ENCODE measurements at places on chromosomes 4 and X.
A peak's percentile ranks its signal among the peaks of the same experiment; 100 is the strongest.

DNA sequence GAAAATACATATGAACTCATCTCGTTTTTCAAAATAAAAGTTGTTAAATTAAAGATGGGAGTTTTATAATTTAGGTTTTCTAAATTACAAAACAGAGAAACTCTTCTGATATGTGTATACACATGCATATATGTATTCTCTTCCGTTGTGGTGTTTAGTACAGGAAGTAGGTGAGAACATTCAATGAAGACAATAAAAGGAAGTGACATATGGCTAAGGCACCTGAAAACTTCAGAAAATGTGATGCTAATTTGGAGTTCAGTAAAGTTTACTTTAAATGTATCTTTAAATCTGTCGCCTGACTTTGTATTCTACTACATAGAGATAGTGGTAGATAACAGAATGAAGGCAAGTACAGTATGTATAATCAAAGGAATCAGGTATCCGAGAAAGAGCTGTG lies 33.5 kb upstream of the ITM2A start:
- no peak for DNase-seq

- no peak for DNase-seq
Observed at GRCh38 chr4:127777487-127777886, 4.6 kb upstream of the HSPA4L start.

DNA sequence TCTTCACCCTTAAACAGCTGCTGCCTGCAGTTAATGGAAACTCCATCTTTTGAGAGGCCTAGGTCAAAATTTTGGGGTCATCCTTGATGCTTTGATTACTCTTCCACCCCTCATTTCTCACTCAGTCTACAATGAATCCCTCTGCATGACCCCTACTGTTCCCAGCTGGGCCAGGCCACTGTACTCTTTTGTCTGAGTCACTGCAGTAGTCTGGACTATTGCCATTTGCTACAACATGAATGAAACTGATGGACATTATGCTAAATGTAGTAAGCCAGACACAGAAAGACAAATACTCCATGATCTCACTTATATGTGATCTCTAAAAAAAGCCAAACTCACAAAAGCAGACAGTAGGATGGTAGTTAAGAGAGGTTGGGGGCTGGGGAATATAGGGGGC lies 28.3 kb downstream of the STK32B start:
- no peak for DNase-seq

- DNase-seq = no peak
Observed at GRCh38 chr4:19823781-19824180, 427.9 kb upstream of the SLIT2 start.

GRCh38 chr4:77076889-77077635 lies 1.3 kb upstream of the CCNI start:
- DNase-seq = peak; percentile 32

GRCh38 chr4:875818-876423 lies 50.0 kb upstream of the CPLX1 start:
- no peak for DNase-seq

DNA sequence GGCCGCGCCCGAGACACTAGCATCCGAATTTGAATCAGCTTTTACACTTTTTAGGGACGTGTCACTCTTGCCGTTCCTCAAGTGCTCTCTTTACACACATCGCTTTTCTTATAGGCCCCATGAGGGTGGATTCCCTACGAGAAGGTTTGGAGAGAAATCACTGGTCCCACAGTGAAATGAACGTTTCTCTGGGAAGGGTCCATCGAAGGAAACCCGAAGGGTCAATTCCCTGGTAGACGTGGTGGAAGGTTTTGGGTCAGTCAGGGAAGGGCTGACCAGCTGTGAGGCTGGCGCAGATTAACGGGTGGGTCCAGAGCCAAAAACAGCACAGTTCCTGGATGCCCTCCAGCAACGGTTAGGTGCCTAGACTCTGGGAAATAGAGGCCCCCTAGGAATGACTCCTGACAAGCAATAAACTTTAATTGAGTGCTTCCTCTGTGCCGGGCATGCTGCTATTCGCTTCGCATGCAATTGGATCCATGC lies 35.9 kb downstream of the ETDC start:
- no peak for DNase-seq

- DNase-seq = no peak
Observed at GRCh38 chr4:174107746-174108354, 175.6 kb downstream of the FBXO8 start.

DNA sequence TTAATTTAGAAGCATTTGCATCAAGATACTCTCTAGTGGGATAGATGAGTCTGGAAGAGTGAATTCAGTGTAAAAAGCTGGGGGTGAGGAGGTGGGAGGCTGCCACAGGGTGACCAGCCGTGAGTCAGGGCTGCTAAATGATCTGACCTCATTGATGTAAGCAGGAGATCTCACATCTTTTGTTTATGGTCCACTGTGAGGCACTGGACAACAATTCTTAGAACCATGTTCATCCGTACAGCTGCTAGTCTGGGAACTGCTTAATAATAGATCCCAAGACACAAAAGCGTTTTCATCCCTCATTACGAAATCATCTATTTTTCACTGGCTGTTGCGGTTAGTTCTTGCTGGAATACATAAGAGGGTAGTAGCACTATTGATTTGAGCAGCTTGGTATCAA lies 14.1 kb downstream of the KLF3 start:
- DNase-seq = no peak

GRCh38 chrX:68454476-68455150 lies 21.3 kb upstream of the OPHN1 start:
- no peak for DNase-seq

DNA sequence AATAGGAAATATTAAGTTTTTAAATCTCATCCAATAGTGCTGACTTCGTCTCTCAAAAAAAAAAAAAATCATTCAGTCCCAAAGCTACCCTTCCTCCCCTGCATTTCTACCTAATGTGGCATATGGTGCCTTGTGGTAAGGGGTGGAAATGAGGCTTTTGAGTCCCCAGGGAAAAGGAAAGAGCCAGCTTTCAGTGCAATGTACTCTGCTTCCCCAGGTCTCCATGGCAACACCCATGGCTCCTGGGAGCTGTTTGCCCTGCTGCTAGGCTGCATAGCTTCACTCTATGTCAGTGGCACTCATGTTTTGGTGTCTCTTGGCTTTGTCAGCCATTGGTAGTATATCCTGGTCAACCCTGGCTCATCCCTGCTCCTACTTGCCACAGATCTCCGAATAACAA lies 175.9 kb downstream of the SLC39A8 start:
- DNase-seq = no peak

DNA sequence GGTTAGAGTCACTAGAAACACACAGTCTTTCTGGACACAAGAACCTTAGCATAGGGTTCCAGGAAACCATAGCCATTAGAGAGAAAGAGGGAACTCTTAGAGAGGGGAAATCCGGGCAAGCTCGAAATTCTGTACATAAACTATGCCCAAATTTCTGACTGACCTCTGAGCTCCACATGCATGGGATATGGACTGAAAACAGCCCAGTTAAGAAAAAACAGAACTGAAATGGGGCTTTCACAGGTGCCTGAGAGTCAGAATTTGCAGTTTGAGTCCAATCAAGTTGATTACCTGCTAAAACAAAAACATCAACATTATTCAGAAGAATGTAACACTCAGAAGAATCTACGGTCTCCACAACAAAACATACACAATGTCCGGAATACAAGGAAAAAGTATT lies 13.1 kb downstream of the DCHS2 start:
- DNase-seq = no peak

DNA sequence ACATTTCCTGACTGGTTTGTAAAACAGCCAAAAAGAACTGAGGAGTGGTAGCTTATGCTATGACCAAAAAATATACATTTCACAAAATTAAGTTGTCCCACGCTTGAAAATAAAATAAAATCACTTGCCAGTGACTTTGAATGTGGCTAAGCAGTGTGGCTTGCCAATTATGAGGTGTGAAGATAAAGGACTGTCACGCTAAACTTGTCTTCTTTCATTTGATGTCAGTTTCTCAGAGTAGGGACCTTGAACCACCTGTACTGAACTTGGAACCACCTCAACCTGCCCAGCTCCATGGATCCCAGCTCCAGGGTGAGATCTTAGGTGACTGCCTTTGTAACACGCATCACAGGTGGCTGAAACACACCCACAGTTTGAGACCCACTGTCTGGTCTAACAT lies 113.7 kb upstream of the TBL1X start:
- DNase-seq = no peak

- DNase-seq = peak; percentile 55
Observed at GRCh38 chrX:78104447-78105176, 564 bp downstream of the PGK1 start.

DNA sequence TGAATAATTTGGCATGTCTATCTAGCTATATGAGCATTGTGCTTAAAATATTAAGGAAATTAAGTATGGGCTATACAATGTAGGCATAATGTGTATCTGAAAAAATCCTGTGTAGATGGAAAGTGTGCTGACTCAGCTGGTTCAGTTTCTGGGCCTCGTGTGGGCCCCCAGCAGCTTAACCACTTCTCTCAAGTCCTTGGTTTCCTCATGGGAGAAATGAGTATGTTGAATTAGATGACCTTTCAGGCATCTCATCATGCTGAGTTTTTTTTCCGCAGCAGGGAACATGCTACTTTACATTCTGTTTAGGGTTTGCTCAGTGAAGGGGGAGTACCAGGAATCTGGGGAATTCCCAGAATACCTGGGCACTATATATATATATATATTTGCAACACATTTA lies 30.5 kb downstream of the RHOH start:
- DNase-seq = peak; percentile 64

DNA sequence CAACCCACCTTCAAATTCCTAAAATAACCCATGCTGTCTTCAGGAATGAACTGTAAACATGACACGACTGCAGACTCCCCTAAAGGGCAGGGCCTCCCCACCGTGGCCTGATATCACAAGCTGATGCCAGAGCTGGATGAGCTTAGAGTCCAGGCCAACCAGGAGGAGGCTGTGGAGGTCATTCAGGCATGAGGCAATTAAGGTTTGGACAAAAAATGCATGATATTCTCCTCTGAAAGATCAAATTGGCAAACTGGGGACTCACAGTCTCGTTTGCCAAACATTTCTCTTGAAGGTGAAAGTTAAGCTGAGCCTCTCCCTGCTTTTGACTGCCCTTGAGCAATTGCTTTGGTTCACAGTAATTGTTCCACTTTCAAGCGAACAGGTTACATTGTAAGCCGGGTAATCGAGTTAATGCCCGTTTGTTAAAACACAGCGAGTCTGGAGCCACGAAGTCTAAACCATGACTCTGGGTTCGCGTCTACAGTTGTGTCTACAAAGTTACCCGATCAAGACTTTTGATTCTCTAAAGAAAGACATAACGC lies 105.6 kb downstream of the ENPP6 start:
- no peak for DNase-seq

GRCh38 chr4:123649645-123650391 lies 253.2 kb downstream of the SPRY1 start:
- DNase-seq = no peak

- DNase-seq = no peak
Observed at GRCh38 chr4:102525504-102525903, 24.3 kb downstream of the NFKB1 start.

DNA sequence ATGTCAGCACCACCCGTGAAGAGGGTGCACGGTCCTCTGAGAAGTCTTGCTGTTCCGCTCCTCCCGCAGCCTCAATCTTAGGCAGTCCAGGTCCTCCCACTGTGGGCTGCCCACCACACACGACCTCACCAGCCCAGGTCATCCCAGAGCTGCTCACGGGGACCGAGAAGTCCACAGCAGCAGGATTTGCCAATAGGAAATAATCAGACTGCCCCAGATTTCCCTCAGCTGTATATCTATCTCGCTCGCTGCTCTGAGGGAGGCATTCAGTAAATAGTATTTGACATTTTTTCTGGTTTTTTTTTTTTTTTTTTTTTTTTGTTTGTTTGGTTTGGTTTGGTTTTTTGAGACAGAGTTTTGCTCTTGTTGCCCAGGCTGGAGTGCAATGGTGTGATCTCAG lies 83.8 kb downstream of the STOX2 start:
- DNase-seq = no peak

GRCh38 chrX:49231333-49232000 lies 1.7 kb downstream of the CACNA1F start:
- no peak for DNase-seq

DNA sequence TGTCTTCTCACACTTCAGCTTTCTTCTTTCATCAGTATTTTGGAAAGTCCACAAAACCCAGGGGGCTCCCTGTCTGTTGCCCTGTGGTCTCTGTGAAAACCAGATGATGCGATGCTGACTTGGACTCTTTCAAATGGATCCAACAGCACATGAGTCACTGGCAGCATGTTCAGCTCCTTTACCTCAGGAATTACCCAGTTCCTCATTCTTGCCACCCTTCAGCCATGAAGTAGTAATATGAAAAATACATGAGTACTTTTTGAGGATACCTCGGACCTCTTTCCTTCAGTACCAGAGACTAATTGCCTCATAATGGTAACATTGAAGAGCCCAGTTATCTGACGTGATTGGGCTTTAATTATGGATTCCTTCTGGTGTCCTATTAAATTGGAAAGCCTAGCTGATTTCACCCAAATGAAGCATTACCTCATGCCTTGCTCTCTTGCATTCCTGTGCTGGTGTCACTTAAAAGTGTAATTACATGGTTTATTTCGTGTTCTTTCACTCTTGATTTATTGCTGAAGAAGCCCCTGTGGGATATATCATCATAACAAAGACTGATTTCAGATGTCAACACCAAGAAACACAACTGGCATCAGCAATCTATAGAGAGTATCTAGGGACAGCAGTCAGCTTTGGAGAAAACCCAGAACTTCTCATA lies 63.4 kb downstream of the NFKB1 start:
- DNase-seq = no peak

DNA sequence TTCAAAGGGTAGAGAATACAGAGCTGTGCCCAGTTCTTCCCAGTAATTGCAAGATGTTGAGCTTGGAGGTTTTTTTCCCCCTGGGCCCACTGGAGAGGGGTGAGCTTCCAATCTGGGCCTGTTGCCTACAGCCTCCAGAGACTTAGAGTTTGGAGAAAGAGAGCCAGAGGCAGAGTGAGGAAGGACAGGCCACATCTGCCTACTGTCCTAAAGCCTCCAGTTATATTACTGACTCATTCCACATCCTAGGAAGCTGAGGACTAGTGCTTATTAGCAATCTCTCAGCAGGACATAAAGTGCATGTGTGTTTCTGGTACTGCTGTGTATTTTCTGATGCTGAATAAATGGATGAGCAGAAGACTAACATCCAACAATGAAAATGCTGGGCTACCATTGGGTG lies 181.0 kb upstream of the MAMLD1 start:
- DNase-seq = no peak

DNA sequence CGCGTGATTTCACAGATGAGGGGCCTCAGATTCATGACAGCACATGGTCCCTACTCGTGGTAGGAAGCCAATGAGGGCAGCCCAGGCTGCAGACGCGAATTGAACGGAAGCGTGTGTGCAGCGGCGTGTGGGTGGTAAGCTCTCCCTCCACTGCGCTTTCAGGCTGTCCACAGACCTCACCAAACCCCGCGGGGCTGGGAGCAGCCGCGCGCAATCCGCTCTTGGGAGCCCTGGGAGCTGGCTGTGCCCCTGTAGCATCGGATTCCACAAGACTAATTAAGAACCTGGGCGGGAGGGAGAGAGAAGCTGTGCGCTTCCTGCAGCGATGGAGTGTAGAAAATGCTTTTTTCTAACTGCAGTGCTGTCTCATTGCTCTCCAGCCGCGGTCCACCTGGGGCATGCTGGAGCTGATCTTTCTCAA lies 134.9 kb downstream of the STOX2 start:
- no peak for DNase-seq

- no peak for DNase-seq
Observed at GRCh38 chr4:77143091-77143490, 13.9 kb upstream of the CCNG2 start.

GRCh38 chrX:1221296-1221845 lies 8.9 kb upstream of the CRLF2 start:
- no peak for DNase-seq
